ENCODE measurements at places on chromosomes 3 and 15.

- no peak for DNase-seq
Measured at GRCh38 chr3:157023226-157023625, 136.7 kb downstream of the CCNL1 start.

- no peak for DNase-seq
Measured at GRCh38 chr15:87967951-87968350, 288.6 kb downstream of the NTRK3 start.

GRCh38 chr3:51680663-51681230 is 9.7 kb downstream of the TEX264 start:
- no peak for DNase-seq

- no peak for DNase-seq
Measured at GRCh38 chr3:124676236-124676635, 54.0 kb upstream of the UMPS start.

GRCh38 chr3:129549805-129550204 is 6.8 kb downstream of the H1-8 start:
- DNase-seq: no peak

DNA sequence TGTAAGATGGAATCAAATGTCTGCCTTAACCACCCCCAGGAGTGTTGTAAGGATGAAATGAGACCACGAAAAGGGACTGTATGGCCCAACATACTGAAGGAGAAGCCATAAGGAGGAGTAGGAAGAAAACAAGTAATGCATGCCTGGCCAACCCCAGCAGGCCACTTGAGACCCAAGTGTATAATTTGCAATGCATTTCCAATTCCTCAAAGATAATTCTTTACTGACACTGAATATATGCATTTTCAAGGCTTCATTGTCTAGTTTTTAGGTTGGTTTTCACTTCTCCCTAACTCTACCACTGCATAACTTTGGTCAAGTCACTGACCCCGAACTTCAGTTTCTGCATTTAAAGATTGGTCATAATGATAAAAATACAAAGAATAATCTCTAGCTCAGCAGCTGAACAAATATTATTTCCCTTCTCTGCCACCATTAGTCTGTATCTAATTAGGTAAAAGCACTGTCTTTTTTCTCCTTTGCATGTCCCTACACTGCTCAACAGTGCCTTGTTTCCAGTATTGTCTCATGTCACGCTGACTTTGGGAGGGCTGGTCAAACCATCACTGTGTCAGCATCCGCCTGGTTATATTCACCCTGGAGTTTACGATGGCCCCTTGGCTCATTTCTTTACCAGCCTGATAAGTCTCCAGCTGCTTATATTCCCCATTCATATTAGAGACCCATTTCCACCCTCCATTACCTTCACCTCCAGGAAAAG is 378.6 kb downstream of the NTRK3 start:
- DNase-seq: no peak

- no peak for DNase-seq
Measured at GRCh38 chr3:38168151-38169026, 3.1 kb downstream of the OXSR1 start.

- no peak for DNase-seq
Measured at GRCh38 chr15:38479756-38480155, 25.8 kb downstream of the FAM98B start.

DNA sequence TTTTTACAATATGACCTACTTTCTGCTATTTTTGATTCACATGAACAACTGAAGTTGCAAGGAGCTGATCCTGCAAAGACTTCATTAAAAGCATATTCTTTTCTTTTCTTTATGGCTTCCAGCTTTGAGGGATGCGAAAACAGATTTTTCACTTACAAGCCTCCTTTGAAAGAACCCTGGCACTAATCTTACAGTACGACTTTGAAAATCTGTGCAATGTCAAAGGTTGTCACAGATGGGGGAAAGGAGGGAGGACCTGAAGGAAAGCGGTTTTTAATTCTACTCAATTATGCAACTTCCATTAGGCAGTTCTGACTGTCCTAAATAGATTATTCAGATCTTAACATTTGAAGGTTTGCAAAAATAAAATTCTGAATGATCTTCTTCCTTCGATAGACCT is 130.5 kb downstream of the TNIK start:
- DNase-seq: no peak

Measured in NCI-H510A (cell line).